ENCODE measurements at places on chromosomes 3 and 15.

- DNase-seq, result no peak
Measured at GRCh38 chr3:13025778-13026518, 47.3 kb downstream of the IQSEC1 start.

DNA sequence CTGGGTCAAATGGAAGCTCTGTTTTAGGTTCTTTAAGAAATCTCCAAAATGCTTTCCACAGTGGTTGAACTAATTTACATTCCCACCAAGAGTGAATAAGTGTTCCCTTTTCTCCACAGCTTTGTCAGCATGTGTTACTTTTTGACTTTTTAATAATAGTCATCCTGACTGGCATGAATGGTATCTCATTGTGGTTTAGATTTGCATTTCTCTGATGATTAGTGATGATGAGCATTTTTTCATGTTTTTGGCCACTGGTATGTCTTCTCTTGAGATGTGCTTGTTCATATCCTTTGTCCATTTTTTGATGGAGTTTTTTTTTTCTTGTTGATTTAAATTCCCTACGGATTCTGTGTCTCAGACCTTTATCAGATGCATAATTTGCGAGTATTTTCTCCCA lies 745.0 kb upstream of the BCHE start:
- no peak for DNase-seq

GRCh38 chr3:113247675-113248458 lies 36.5 kb downstream of the BOC start:
- no peak for DNase-seq

- DNase-seq, result no peak
Measured at GRCh38 chr3:161549261-161549660, 52.7 kb downstream of the OTOL1 start.

DNA sequence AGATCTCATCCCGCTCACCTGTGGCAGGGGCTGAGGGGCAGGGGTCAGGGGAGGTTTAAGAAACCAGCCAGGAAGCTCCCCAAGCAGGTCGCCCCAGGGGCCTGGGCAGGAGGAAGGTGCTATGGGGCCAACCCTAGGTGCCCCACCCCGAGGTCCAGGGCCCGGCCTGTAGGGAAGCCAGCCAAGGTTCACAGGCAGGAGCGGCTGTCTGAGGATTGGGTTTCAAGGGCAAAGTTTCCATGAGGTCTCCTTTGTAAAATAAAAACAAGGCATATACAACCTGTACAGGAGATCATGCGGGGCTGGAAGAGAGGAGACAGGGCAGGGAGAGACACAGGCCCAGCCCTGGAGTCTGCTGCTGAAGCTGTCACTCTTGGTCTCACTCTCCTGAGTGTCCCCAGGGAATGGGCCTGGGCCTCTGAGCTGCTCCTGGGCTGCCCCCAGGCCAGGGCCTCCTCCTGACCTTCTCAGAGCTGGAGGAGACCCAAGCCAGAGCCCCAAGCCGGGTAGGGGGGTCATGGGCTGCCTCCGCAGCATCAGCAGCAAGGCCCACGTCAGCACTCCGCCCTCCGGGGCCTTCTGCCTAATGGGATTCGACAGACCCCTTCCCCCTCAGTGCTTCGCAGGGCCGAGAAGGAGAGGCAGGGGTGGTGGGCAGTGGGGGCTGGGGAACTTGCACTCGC lies 5.5 kb downstream of the CPLX3 start:
- no peak for DNase-seq

- no peak for DNase-seq
Measured at GRCh38 chr15:70902107-70902506, 9.5 kb downstream of the LRRC49 start.

- DNase-seq, result no peak
Measured at GRCh38 chr3:40741729-40742128, 217.0 kb downstream of the ZNF621 start.

GRCh38 chr15:28098766-28099554 lies at the start of gene OCA2:
OCA2 (minus strand) TSS chr15:28099315; CDS start chr15:28081874, 17,441 bp downstream.
- DNase-seq, result no peak

- no peak for DNase-seq
Measured at GRCh38 chr3:131544557-131544956, 41.8 kb upstream of the MRPL3 start.

DNA sequence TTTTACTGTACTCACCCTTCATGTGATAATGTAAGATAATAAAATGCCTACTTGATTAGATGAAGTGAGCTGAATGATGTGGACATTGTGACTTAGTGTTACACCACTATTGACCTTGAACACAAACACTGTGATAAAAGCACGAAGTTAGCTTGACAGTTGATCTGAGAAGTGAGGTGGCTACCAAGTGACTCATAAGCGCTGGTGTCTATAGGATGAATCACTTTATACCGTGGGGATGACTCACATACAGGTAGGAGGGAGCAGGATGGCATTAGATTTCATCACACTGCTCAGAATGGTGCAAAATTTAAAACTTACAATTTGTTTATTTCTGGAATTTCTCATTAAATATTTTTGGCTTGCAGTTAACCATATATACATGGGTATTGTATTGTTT lies 174.7 kb upstream of the CNTN3 start:
- no peak for DNase-seq

DNA sequence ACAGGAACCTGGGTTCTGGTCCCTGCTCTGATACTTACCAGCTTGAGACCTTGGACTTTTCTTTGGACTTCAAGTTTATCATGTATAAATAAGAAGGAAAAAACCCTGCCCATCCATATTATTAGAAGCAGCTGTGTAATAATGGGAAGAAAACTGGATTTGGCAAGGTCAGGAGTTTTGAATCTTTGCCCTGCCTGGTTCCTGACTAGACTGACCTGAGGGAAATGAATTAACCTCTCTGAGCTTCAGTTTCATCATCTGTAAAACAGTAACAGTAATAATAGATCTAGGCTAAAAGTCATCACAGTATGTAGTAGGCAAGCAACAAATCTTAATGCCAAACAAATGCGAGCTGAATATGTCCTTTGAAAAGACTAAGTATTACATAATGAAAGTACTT lies 68.8 kb downstream of the FSIP1 start:
- DNase-seq, result no peak

GRCh38 chr15:65259367-65259797 lies 27.3 kb downstream of the PARP16 start:
- DNase-seq, result no peak

- no peak for DNase-seq
Measured at GRCh38 chr3:108524537-108524936, 14.1 kb upstream of the MYH15 start.

DNA sequence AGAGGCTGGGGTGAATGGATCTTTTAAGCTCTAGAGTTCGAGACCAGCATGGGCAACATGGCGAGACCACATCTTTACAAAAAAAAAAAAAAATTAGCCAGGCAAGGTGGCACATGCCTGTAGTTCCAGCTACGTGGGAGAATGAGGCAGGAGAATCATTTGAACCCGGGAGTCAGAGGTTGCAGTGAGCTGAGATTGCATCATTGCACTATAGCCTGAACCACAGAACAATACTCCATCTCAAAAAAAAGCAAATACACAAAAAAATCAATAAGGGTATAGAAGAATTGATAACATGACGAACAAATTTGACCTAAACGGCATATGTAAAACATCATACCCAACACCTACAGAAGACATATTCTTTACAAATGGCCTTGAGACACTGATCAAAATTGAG lies 668.4 kb downstream of the MECOM start:
- no peak for DNase-seq

GRCh38 chr3:167493244-167493643 lies 19.4 kb upstream of the SERPINI2 start:
- DNase-seq, result no peak

GRCh38 chr3:155131104-155131503 lies 51.0 kb downstream of the MME start:
- DNase-seq, result no peak

- no peak for DNase-seq
Measured at GRCh38 chr3:136667081-136667480, 85.1 kb downstream of the STAG1 start.

DNA sequence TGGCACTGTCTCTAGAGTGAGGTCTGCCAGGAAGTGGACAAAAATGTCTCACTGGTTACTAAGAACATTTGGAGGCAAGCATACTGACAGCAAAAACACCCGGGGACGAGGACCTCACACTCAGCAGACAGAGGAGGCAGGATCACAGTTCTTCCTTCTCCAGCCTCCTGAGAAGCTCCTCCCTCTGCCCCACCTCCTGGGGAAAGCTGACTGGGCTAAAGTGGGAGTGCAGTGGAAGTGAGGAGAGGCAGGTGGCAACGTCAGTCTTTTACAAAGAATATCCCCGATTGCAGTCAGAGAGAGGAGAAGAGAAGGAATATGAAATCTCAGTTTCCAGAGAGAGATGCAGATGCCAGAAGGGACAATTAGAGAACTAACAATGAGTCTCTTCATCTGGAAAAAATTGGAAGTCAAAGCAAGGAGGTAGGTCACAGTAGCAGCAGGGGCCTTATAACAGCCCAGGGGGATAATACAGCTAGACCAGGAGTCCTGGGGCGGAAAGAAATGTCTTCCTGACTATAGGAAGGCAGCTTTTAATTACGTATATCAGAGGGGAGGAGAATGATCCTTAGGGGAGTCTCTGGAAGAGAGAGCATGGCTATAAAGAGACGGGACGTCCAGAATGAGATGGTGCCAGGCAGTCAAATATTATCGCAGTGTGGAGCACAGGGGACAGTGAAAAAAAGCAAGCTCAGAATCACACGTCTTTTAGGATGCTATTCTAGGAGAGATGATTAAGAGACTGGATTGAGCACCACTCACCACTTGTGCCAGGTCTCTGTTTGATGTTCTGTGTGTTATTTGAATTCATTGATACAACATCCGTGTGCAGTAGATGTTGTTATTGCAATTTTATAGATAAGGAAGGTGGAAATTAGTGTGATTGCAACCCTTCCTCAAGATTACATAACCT lies 47.2 kb downstream of the LEO1 start:
- no peak for DNase-seq

GRCh38 chr15:52710050-52710707 lies 31.0 kb upstream of the ATOSA start:
- no peak for DNase-seq

DNA sequence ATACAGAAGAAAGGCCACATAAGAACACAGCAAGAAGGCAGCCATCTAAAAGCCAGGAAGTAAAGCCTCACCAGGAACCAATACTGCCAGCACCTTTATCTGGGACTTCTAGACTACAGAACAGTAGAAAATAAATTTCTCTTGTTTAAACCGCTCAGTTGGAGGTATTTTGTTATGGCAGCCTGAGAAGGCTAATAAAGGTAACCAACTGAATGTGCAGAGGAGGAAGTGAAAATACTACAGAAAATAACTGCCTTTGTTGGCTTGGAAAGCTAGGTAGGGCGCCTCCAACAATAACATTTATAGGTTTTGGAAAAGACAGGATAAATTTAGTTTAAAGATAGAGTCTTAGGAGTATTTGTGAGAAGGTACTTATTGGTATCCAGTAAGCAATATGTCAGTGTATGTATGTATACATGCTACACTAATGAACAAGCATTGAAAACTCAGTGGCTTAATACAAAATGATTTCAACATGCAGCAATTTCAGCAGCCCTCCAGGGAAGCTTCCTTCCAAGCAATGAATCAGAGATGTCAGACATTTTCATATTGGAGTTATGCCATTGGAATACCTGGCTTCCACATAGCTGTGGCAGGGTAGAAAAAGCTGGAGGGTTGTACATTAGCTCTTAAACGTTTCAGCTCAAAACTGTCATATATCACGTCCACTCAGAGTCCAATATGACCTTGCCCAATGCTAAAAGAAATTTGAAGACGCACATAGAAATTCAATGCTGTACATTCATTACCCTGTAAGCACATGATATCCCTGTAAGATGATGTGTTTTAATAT lies 48.9 kb downstream of the ZBBX start:
- no peak for DNase-seq

DNA sequence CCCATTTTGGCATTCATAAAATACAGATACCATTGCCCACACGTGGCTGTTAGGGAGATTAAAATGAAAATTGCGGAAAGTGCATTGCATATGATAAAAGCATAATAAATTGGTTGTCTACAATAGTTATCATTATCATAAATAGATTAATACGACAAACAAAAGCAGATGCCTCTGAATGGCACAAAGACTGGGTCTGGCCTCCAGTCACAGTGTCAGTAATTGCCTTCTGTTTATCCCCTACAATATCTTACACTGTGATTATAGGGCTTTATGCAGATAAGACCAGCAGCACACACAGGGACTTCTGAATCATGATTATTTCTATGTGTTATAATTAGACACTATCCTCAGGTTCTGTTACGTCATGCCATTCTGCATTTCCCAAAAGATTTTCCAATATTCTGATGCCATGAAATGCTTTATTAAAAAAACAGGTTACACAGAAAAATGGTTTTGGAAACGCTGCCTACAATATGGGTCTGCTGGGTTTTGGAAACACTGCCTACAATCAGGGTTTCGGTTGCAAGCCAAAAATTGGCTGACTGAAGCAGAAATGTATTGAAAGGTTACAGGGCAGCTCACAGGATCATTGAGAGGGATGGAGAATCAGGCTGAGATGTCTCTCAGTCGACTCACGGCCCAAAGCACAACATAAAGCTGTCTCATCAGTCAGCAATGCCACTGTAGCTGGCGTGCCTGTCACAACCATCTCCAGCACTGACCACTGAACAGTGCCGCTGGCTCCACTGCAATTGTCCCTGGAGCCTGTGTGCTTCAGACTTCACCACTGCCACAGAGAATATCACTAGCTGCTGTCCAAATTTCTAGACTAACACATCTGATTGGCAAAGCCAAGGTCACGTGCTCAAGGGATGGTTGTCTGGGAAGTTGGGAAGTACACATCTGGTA lies 248.1 kb downstream of the ERC2 start:
- no peak for DNase-seq

DNA sequence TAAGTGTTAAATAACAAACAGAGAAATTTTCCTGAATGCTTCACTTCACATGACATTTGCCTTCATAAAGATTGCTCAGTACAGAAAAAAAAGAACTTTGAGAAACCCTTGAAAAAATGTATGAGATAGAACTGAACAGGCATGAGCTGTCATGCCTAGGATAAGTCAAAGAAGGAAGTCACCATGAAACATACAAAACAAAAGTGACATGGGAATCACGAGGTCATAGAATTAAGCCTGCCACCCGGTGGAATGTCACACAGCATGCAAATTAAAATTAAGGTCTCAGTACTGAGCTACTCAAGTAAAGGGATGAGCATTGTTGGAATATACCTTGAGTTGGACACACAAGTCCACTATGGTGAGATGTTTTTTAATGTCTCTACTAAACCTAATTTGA lies 652.5 kb upstream of the NECTIN3 start:
- no peak for DNase-seq

- DNase-seq, result no peak
Measured at GRCh38 chr3:138899351-138899991, 47.5 kb downstream of the FOXL2 start.

- DNase-seq, result no peak
Measured at GRCh38 chr3:149401212-149401925, 23.9 kb upstream of the TM4SF1 start.

DNA sequence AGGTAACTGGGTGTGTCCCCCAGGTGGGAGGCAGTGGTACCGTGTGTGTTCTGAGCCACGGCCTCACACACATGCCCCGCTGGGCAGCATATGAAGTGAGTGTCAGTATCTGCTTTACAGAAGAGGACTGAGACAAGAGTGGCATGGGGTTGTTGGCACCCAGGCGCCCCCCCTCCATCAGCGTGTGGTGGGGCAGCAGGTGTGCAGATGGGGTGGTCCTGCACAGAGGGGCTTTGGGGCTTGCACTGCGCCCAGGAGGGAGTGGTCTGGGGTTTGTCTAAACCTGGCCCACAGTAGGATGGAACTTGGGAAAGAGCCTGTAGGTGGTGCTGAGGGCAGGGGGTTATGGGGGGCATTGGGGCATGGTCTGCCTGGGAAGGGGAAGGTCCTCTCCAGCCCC lies 176.0 kb downstream of the APBA2 start:
- DNase-seq, result no peak

GRCh38 chr3:112348943-112349342 lies 16.0 kb downstream of the CD200 start:
- DNase-seq, result no peak

- DNase-seq, result no peak
Measured at GRCh38 chr15:42621996-42622925, 46.9 kb downstream of the STARD9 start.
